ENCODE measurements at places on chromosomes 13 and 19. TPM values are rescaled to one million over a fixed set of nuclear protein-coding genes. Genes with fewer than 3 reads are reported as not detected.

The FBXW9 gene
- total RNA-seq = 8.9 TPM

The ZNF772 gene
- 1.3 TPM for total RNA-seq

The RNF17 gene
- total RNA-seq = not detected

The TPP2 gene
- total RNA-seq = 13.7 TPM

The BST2 gene
- not detected for total RNA-seq

The N4BP2L1 gene
- 0.83 TPM for total RNA-seq
